Cerebellum (tissue), 4 donors: ENCODE measurements at places on chromosomes 2 and 18.

GRCh38 chr2:45354776-45355175, 256.3 kb downstream of the SRBD1 start:
- DNase-seq: no peak

DNA sequence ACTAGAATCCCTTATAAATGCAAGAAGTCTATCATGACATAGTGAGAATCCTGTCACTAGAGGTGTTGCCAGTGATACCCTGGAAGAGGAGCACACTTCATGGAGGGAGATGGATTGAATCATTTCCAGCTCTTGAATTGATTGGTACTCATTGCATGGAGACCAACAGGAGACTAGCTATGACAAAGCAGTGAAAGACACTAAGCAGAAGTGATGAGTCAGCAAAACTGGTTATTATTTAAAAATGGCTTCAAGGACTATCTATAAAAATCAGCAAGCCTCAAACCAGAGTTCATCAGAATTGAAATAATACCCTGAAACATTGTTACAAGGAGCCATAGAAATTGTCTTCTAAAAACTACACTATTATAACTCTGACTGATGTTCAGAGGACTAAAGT, 200.3 kb downstream of the PDE11A start:
- no peak for DNase-seq

- DNase-seq: no peak
These were observed 89.4 kb downstream of the CELF4 start for GRCh38 chr18:37476182-37476581.

GRCh38 chr2:64274399-64275173, 130.4 kb upstream of the PELI1 start:
- DNase-seq: no peak

DNA sequence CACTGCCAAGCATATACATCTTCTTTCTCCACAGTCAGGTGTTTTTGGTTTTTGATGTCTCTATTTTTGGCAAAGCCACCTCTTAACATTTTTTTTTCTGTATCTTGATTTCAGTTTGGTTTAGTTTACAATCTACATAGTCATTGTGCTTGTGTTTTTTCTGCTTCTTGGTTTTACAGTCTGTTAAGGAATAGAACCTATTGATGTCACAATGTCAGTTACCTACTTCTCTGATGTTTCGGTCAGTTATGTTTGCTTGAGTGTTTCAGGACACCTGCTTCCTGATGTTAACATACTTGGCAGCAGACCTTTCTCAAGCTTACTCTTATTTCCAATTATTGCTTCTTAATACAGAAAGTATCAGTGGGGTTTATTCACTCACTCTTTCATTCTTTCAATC, 253.3 kb downstream of the SPAG16 start:
- no peak for DNase-seq

- no peak for DNase-seq
These were observed 42.5 kb upstream of the LRPPRC start for GRCh38 chr2:44038277-44038676.

- no peak for DNase-seq
These were observed 168.4 kb upstream of the ARL4C start for GRCh38 chr2:234665304-234665703.

GRCh38 chr2:223729781-223730180, 107.6 kb downstream of the AP1S3 start:
- no peak for DNase-seq

DNA sequence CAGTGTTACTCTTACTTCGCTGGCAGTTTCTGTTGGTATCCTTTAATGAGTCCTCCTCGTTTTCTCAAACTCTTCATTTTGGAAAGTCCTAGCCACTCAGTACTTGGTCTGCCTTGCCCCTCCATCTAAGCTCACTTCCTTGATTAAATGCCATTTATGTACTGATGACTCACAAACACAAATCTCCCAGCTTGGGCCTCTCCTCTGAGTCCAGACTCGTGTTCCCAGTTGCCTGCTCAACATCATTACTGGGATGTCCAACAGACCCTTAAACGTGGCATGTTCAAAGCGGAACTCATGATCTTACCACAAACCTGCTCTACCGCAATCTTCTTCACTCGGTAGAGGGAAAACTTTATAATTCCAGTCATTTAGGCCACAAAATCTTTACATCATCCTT, 13.8 kb upstream of the CCDC68 start:
- no peak for DNase-seq

DNA sequence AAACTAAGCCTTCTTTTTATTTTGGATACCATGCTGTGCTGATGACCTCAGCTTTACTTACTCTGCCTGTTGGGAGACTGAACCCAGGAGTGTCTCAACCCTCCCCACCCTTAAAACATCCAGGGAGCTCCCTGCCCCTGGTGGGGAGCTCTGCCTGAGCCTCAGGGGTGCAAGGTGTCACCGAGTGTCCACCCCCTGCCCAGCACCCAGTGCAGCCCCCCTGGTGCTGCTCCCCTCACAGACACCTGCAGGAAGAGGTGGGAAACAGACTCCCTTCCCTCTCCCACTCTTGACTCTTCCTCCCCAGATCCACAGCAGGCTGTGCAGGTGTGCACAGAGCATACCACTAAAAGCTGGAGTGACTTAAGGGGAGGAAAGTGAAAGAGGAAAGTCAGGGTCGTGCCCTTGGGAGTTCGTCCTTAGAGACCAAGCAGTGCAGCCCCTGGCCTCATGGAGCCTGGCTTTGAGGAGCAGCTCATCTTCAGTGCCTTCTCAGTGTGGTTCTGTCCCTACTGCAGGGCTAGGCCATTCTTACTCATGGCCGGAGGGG, 51.3 kb downstream of the MYO7B start:
- no peak for DNase-seq

DNA sequence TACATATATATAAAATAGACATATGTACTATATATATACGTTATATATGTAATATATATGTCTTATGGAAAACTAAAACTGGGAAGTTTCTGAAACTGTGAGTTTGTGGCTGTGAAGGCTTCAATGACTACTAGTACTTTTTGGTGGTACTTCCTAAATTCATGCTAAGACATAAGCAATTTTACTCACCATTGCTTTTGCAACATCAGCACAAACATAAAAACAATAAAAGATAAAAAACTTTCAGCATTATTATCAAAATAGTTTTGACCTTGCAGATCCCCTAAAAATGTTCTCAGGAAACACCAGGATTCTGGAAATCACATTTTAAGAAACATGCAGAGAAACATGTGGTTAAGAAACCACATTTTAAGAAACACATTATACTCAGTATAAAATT, 269.9 kb downstream of the PID1 start:
- DNase-seq: no peak

DNA sequence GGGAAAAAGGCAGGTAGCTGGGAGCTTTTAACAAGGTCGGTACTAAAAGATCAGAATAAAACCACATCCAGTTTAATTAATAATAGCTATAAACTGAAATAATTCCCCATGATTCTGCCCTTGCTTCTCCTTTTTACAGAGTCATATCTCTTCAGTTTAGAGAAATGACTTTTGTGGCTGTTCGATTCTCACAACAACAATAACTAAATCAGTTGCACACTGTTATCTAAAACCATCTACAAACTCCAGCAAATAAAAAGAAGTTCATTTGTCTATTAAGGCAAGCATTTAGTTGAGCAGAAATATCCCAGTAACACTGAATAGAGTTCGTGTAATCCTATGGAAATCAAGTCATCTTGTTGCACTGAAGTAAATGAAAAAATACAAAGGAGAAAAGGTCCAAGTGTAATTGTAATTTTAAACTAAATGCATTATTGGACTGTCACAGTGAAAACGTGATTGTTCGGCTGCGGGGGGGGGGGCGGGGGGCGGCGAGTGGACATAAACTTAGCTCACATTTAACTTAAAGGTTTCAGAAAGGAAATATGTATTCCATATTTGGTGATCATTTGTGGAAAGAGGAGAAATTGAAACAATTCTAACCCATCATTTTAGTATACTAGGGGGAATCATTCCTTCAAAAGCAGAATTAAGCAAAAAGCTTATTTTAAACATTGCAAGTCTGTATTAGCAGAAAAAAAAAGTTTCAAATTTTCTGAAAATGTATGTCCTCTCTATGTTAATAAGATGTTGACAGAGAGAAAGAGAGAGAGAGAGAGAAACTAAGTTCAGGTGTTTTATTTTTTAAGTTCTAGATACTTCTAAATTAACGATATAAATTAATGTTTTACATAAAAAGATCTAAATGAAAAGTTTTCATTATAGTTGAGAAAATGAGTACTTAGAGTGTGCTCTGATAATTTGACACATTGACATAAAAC, 144.5 kb downstream of the MEIS1 start:
- no peak for DNase-seq

DNA sequence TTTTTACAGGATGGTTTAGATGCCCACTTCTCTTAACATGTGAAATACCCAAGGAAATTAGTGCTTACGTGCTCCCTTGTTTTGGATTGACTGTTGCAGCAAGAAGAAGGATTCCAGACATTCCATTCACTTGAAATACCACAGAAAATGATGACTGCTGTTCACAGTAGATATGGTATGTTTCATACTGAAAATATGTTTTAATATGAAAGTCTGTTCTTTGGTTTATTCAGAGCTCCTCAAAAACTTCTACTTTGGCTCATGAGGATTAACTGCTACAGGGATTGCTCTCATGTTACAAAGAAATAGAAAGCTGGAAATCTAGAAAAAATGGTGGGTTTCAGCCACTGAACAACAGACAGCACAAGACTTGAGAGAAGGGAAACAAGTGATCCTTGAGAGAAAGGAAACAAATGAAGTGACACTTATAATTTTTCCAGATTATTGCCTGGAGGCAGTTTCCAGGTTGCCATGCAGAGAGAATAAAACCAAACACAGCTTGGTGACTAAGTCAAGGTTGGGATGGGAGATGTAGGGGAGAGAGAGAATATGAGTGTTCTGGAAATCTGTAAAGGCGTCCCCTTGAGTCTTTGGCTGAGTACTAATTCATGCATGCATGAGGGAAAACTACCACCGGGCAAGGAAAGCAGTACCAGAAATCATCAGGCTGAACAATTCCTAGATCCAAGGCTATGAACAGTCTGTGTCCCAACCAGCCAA, 348.1 kb downstream of the CLIP4 start:
- DNase-seq: no peak

- DNase-seq: no peak
These were observed 33.0 kb upstream of the SCLY start for GRCh38 chr2:238027591-238028415.

DNA sequence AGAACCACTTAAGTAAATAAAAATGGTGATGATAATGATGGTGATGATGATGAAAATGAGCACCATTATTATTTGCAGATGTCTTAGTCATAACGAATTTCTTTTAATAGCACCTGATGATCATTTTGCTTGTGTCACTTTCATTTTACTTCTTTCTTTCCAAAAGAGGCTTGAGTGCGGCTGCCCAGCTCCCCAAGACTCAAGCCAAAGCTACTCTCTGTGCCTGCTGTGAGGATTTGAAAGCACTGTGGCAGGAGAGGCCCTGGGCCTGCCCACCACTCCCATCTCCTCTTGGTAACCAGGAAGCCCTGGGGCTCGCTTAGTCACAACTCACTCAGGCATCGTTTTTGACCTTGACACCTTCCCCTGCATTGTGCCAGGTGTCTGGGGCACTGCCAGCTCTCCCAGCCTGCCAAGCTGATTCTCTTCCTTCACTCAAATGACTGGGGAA, 41.2 kb downstream of the RPL37A start:
- DNase-seq: peak; percentile 23

DNA sequence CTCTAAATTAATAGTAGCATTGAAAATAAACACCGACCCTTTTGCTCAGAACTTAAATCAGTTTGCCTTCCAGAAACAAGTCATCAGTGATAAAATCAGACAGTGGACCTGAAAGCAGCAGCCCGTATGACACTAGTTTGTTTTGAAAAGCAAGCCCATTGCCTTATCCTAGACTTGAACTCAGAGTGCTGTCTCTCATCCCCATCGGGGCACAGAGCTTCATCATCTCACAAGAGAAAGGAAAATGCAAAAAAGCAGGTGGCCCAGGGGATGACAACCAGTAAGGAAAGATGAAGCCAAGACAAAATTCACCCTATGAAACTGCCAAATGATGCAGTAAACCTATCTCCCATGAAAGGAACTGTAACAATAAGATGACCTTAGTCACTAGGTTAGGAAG, 71.2 kb downstream of the CERKL start:
- DNase-seq: no peak

- no peak for DNase-seq
These were observed 1.5 kb downstream of the COL5A2 start for GRCh38 chr2:189178054-189178453.

GRCh38 chr2:161010503-161011015, 149.7 kb upstream of the TANK start:
- DNase-seq: no peak

DNA sequence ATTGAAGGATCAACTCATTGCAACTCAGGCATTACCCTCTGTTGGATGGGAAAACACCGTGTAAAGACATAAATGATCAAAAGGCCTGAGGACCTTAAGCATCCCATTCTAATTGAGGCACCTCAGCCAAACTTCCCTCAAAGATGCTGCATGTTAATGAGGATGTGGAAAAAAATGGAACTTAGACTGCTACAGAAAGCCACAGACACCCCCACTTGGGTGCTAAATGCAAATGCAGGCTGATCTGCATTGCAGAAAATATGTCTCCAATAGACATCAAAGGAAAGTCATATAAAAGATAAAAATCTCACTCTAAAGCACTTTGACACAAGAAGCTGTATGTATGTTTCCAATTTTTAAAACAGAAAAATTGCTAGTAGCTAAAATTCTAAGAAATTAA, 504.7 kb downstream of the KCNJ3 start:
- DNase-seq: no peak

DNA sequence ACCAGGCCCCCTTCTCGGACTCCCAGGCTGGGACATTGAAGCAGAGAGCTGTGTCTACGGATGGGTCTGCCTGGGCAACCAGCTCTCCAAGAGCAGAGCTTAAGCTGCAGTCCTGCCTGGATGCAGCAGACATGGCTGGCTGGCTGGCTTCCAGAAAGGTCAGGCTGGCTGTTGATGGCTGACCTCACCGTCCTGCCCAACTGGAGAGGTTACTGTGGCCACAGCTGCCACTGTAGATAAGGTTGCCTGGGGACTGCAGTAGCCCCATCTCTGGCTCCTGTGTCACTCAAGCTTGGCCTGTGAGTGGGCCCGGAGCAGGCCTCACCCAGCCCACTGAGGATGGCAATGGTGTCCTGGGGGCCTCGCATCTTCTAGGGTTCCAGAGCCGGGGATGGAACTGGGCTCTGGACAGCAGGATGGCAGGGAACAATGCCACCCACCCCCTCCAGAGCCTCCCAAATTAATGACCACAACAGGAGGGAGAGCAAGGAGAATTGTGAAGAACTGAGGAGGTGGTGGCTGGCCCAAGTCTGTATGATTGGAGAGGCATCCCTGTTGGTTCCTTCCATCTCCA, 37.0 kb upstream of the FOSL2 start:
- no peak for DNase-seq

DNA sequence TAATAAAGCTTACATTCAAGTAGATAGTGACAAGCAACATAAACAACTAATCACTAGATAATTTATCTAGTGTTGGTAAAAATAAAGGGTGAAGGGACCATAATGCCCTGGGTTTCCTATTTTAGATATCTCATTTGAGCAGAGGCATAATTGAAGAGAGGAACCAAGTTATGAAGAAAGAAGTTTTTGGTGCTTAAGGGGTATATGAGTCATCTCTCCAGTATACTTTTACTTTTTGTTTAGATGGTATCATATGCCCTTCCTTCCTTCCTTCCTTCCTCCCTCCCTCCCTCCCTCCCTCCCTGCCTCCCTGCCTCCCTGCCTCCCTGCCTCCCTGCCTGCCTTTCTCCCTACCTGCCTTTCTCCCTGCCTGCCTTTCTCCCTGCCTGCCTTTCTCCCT, 1053.5 kb upstream of the CELF4 start:
- no peak for DNase-seq
